ENCODE measurements at places on chromosomes 4 and X.

GRCh38 chrX:153627675-153628111 lies 19.3 kb upstream of the DUSP9 start:
- no peak for DNase-seq

GRCh38 chrX:2848871-2849301 lies 20.2 kb downstream of the GYG2 start:
- DNase-seq = no peak

- no peak for DNase-seq
These were observed 280.3 kb downstream of the ARAP2 start for GRCh38 chr4:35963974-35964515.

- no peak for DNase-seq
These were observed 18.7 kb downstream of the TXLNG start for GRCh38 chrX:16804923-16805464.

- DNase-seq = no peak
These were observed 248.9 kb downstream of the TLL1 start for GRCh38 chr4:166121897-166122296.

DNA sequence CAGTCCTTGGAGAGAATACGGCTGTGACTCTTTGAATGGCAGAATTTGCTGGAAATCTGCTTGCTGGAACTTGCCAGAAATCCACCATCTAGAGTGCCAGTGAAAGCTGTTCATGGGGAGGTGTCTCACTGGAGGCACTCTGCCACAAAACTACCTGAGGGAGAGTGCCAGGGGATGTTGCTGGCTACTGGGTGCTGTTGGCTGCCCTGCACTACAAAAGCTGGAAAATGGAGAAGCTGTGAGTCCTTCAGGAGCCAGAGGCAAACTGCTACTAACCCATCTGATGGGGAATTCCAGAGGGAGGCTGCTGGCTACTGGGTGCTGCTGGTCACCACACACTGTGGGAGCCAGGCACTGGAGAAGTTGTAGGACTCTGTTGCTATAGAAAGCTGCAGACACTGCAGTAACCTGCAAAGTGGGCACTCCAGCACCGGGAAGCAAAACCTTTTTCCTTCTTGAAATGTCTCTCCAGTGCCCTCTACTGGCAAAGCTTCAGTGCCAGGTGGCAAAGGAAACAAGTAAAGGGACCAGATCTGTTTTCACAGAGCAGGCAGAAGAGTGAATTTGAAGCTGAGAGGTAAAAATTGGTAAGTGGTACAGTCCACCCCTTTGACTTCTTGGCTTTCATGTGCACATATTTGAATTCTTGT lies 47.8 kb upstream of the HSD17B10 start:
- DNase-seq = peak; percentile 33

GRCh38 chr4:113811359-113811758 lies 49.8 kb upstream of the CAMK2D start:
- no peak for DNase-seq

- peak; percentile 2 for DNase-seq
These were observed 135.0 kb upstream of the TENT5D start for GRCh38 chrX:80285131-80285773.

- no peak for DNase-seq
These were observed 586.6 kb downstream of the C4orf33 start for GRCh38 chr4:129682586-129682985.

DNA sequence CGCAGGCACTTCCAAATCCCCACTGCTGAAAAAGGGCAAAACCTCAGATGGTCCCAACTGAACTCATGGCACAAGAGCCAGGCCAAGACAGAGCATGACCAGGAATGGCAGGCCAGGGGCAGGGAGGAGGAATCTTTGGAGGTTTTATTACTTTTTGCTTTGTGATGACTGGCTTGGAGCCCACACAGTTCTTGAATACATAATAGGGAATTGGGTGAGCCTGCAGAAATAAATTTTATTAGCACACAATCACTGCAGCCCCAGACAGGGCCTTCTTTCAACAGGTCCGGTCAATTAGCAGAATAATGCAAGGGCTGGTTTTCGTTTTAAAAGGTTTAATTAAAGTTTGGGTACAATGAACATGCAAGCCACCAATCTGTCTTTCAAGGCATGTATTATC lies 23.4 kb upstream of the MAMLD1 start:
- DNase-seq = no peak

GRCh38 chr4:168569931-168570276 lies 73.1 kb downstream of the PALLD start:
- DNase-seq = no peak

- DNase-seq = no peak
These were observed 439.1 kb downstream of the TLL1 start for GRCh38 chr4:166312166-166312565.

DNA sequence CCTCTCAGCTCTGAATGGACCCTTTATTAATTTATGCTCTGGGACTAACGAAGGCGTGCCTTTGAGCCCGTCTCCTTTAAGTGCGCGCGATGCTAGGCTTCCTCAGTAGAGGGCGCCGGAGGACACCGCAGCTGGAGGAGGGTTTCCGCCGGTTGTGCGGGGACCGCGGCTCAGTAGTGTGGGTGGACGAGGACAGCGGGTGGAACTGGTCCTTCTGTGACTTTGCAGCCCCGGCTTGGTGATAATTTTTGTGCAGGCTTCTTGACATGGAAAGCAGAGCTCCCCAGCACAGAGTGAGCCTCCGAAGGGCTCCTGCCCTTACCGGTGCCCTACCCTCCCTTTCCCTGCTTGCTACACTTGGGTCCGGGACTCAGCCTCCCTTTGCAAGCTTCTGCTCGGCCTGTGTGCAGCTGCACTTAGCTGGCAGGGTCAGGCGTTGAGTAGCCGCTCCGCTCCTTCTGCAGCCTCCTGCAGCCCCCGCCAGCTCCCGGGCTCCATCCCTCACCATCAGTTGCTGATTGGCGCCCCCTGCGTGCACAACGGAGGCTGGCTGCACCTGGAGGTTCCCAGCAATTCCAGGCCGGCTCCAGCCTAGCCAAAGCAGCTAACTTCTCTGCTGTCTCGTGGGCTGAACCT lies 26.8 kb upstream of the BOD1L1 start:
- peak; percentile 41 for DNase-seq

- no peak for DNase-seq
These were observed 14.0 kb downstream of the CFAP97 start for GRCh38 chr4:185189606-185190305.

DNA sequence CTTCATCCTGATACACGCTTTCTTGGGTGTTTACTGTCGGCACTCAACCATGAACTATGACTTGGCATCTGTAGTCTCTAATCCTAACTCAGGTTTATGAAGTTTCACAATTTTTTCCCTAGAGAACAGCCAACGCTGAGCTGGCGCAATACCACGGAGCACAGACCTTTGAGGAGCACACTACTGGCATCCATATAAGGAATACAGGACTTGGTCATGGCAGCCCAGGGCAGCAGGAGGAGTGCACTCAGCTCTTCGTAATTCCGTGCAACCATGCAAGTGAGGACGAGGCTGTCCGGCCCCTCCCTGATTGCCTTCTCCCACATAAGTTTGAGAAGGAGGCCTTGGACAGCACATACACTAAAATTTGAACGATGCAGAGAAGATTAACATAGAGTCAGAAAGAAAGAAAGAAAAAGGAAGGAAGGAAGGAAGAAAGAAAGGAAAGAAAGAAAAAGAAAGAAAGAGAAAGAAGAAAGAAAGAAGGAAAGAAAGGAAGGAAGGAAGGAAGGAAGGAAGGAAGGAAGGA lies 41.0 kb upstream of the PDLIM5 start:
- peak; percentile 7 for DNase-seq

GRCh38 chr4:114758066-114758465 lies 159.5 kb downstream of the UGT8 start:
- DNase-seq = no peak

- no peak for DNase-seq
These were observed 66.0 kb downstream of the FBXO8 start for GRCh38 chr4:174217273-174218126.

- DNase-seq = peak; percentile 24
These were observed 339 bp downstream of the CUL4B start for GRCh38 chrX:120560405-120560841.

DNA sequence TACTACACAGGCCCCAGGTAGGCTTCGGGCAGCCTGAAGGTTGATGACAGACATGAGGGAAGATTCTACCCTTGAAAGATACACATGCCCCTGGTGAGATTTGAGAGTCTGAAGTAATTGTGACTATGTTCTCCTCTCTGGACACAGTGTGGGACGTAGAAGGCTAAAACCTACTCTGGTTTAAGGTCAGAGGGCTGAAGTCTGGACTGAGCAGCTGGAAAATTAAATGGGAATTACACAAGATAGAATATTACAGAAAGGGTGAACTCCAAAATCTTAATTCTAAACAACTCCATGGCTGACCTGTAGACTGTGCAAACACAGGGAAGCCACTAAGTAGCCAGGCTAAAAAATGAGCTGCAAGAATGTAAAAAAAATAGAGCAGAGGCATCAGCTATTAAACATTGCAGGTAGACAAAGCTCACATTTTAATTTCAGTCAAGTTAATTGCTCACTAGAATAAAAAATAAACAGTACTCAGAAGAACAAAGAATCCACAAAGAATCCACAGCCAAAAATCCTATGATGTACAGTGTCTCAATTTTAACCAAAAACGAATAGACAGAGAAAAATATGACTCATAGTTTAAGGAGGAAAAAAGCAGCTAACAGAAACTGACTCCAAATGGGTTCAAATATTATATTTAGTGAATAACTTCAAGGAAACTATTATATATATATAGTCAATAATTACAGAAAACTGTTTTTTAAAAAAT lies 170.4 kb downstream of the PCDH18 start:
- no peak for DNase-seq

DNA sequence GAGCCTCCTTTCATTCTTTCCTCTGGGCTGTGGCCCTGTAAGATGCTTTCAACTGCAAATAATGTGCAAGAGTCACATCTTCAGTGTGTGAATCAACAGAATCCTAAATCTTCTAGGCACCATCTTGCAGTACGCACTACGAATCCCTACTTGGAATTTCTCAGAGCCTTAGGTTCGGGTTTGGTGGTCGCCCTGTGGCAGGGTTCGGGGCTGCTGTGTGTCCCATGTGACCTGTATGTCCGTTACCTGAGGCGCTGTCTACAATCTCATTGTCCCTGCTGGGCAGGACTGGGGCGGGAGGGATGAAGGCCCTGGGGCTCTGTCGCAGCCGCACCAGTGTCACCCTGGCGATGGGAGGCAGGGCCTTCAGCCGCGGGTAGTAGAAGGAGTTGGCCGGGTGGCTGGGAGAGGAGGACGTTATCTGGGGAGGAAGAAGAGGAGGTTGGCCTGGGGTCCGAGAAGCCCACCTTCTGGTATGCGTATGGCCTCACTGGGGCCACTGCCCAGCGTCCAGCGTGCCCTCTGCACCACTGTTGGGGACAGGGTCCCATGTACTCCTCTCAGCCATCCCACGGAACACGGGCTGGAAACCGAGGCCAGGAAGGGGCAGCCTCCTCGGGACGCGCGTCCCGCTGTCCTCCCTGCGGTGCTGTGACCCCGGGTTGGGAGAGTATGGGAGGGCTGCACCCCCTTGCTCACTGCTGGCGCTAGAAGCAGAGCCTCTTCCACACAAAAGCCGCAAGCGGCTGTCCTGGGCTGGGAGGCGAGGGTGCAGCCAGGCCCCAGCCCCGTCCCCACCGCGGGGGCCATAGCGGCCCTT lies 2.0 kb downstream of the SPON2 start:
- no peak for DNase-seq

- DNase-seq = no peak
These were observed 45.6 kb downstream of the RAP2C start for GRCh38 chrX:132173647-132174046.

DNA sequence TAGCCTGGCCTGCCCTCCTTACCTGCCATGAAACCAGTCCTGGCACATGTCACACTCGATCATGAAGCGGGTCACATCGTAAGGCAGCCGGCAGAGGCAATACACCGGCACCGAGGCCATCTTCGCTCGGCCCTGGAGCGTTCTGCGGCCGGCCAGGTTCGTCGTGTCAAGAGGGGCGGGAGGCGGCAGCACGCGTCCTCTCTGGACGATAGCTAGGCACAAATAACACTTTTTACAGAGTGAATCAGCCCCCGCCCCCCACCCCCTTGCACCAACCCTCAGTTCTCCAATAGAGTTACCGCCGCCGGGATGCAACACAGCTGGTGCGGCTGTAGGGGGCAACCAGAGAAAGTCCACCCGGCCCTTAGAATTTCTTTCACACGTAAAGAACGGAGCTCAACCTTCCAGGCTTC lies 1.7 kb downstream of the PHF8 start:
- no peak for DNase-seq

DNA sequence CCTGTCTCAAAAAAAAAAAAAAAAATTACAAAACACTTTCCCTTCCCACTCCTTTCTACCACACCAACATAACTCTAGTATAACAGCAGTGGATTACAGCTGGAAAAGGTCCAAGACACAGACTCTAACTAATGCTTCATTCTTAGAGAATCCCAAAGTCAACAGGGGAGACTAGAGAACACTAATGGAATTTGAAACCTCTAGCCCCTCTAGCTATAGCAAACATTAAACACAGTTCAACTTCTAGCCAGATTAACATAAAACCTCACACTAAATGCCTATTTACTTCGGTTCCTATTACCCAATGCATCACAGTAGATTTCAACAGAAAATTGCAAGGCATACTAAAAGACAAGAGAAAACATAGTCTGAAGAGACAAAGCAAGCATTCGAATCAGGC lies 10.5 kb upstream of the DHX15 start:
- no peak for DNase-seq

GRCh38 chr4:114310296-114310925 lies 288.2 kb upstream of the UGT8 start:
- no peak for DNase-seq

- no peak for DNase-seq
These were observed 85.7 kb downstream of the TEX13C start for GRCh38 chrX:125405339-125405738.

GRCh38 chr4:127782025-127782274 lies 172 bp upstream of the HSPA4L start:
- no peak for DNase-seq

- DNase-seq = no peak
These were observed 55.4 kb upstream of the BCLAF3 start for GRCh38 chrX:20046223-20046622.

- DNase-seq = no peak
These were observed 221.9 kb downstream of the LHFPL1 start for GRCh38 chrX:112457788-112458187.

DNA sequence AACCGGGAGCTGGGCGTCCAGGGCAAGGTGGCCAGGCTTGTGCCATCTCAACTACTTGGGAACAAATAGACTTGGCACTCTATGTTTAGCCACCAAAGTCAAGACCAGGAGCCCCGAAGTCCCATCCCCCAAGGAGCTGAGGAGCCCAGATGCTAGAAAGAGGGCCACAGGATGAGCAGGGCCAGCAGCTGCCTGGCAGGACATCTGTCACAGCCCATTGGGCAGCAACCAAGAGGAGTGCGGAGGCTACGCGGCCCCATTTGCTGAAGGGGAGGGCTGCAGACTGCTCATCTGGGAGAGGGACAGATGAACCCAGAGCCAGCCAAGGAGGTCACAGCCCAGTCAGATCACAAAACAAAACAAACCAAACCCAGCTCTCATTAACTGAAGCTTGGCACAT lies 22.9 kb upstream of the SOWAHD start:
- DNase-seq = no peak

DNA sequence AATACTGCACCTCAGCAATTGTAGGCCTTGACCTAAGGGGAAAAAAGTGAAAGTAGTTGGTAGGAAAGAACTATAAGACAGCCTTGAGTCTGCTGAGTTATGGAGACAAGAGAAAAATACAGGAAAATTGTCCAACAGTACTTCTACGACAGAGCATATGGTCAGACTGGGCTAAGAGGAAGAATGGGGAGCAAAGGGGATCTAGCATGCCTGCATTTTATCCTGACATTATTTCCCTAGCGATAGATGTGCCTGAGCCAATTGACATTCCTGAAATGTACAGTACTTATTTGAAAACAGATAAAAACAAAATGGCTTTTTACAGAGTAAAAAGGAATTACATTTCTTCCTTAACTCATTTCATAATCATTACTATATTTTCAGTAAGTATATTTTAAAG lies 22.2 kb downstream of the GUCY1A1 start:
- DNase-seq = no peak

Data from Panc1 (cell line).